ENCODE measurements at places on chromosomes 6 and 20.

DNA sequence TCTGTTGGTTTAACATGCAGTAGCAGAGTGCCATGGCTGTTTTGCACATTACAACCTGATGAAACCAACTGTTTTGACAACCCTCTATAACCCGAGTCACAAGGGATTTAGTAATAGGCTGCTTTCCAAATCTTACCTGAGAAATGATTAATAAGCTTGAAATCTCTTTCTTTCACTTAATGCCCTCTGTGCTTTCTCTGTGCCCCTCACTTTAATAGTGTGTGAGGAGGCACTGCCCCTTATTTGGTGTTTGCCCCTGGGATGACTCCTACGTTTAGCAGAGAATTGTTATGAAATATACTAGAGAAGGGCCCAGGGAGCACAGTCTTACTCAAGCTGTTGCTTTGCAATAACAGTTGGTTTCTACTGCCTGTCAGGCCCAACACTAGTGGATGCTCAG is 31.0 kb upstream of the PTCHD4 start:
- peak; percentile 24 for DNase-seq

- no peak for DNase-seq
These were observed 91.9 kb downstream of the PLCB4 start for GRCh38 chr20:9160757-9161156.

- peak; percentile 75 for DNase-seq
These were observed 2.5 kb downstream of the ZSCAN26 start for GRCh38 chr6:28269492-28269891.

DNA sequence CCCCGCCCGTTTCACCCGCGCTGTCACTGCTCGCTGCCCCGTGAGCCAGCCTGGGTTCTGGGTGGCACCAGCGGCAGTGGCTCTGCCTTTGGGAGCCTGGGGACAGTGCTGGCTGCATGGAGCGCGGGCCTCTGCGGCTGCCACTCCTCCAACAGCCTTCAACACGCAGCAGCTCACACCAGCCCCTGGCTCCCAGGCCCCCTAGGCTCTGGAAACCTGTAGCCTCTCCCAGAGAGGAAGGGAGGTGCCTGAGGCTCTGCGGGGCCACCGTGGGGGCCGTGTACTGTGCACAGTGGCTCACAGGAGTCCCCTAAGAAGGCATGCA is 163.9 kb upstream of the AFDN start:
- DNase-seq = no peak

DNA sequence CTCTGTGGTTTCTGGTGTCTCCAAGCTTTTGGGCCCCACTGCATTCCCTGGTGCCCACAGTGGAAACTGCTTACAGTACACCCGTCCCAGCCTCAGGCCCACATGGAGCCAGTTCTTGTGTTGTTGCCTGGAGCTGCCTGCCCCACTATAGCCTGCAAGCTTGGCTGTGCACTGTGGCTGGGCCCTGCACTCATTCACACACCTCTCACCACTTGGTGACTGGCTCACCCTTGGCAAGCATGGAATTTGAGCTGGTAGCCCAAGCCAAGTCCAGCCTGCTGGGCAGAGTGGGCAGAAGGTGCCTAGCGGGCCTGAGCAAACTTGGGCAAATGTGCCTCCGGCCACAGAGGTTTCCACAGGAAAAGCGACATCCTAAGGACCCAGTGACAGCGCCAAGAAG is 472.3 kb downstream of the MMUT start:
- no peak for DNase-seq

GRCh38 chr20:49685161-49685601 is 28.5 kb downstream of the B4GALT5 start:
- no peak for DNase-seq

DNA sequence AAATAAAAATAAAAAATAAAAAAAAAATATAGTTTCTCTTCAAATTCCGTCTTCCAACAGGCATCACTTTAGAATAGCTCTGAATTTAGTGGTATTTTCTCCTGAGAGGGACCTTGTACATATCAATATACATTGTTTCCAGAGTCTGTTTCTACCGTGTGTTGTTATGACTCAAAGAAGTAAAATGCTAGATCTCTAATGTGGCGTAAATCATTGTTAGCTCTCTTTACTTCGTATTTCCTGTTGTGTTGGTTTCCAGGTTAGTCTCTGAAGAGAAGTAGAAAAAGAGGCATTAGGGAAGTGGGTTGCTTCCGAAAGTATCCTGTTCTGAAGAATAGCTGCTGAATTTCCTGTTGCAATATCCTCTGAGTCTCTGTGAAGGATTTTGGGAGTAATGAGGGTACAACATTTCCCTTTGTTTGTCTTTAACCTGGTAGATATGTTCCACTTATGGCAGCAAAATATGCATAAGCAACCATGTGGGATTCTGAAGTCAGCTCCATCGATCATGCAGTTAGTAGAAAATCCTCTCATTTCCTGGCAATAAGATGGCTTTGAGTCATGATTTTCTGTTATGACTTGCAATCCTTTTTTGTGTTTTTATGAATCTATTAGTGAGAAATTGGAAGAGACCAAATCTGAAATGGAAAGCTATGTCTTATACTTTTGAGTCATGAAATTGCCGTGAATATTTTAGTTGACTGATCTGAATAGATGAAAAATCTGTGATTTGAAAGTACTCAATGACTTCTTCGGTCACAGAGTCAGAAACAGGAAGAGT is 42.0 kb upstream of the MCHR2 start:
- DNase-seq = no peak

GRCh38 chr6:47057830-47058540 is 15.9 kb upstream of the ADGRF1 start:
- peak; percentile 45 for DNase-seq

DNA sequence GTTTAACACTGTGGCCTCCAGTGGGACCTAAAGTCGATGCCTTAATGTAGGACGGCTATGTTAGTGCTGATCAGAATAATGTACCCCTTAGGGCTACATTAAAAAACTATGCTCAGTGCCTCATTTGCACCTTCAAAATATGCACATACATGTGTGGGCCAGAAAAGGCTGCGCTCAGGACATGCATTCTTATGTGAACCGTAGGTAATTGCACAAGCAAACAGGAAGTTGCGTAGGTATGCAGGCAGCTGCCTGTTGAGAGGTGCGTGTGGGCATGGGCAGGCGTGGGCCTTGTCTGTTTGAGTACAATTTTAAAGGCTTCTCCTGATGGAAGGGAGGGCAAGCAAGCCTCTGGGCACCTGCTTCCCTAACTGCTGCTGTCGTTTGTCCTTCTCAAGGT is 116.2 kb upstream of the JAG1 start:
- DNase-seq = peak; percentile 35

GRCh38 chr20:14924433-14924832 is 587.0 kb upstream of the FLRT3 start:
- no peak for DNase-seq

DNA sequence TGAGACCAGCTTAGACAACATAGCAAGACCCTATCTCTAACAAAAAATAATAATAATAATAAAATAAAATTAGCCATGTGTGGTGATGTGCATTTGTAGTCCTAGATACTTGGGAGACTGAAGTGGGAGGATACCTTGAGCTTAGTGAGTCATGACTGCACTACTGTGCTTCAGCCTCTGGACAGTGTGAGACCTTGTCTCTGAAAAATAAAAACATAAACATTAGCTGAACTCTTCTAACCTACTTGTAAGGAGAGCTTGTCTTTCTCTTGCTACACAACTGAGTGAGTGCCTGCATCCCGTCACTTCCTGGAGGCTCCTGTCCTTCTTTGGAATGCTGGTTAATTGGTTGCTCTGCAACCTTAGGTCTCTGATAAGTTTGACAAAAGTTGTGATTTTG is 5.1 kb upstream of the DBNDD2 start:
- DNase-seq = no peak

- DNase-seq = no peak
These were observed 1.7 kb downstream of the RANBP9 start for GRCh38 chr6:13709689-13710551.

DNA sequence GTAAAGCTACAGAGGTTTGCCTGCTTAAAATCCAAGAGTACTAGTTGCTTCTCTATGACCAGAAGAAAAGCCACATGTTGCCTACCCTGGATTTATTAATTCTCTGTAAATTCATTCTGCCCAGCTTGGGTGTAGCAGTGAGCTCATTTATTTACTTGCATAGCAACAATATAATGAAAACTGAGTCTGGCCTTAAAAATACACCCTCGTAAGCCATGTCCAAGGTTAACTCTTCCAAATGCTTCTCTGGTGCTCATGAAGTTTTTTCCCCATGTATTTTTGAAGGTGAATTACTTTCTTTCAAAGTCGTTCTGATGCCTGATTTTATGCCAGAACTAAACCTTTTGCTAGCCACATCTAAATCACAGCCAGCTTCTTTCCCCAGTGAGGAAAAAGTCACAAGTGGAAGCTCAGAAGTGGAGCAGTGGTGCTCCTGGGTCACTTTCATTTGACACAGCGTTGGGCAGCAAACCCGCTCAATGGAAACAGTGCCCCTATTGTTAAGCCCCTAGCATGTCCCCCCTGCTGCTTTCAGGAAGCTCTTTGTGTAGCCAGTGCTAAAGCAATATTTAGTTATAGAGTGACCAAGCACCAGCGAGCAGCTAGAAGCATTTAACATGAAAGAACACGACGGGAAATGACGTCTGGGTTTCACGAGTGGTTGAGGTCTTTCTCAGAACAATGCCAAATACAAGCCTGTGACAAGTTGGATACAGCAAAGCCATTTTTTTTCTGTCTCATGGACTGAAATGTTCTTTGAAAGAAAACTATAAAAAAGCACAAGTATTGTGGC is 29.8 kb downstream of the NEDD9 start:
- DNase-seq = no peak

DNA sequence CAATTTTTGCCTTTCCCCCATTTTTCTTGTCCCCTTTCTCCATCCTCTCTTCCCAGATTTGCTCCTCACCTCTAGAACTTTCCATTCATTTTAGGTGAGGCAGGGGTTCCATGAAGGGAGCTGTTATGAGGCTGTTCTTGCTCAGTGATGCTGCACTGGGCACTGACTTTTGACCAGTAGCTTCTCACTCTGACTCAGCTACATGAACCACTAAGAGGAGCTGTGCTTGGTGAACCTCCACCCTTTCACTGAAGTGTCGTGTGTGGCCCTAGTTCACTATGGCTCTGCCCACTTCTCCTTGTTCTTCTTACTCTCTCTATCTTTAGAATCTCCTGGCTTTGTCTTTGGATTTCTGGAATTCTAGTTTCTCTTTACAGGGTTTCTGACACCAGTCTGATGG is 307.1 kb upstream of the RNF24 start:
- no peak for DNase-seq

DNA sequence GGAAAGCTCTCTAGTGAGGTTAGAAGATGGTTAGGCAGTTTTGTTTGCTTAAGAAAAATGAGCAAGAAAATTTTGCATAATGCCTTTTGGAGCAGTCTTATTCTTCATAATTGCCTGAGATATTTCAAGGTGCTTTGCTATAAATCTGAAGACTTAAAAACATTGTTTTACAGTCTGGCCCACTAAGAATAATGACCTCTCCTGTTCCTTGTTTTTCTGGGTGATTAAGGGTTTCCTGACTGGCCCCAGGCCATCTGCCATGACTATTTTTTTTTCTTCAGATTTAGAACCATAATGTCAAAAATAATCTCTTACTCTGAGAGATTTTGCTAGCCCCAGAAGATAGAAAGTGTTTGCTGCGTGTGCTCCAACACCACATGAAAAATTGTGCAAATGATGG is 72.3 kb upstream of the CENPW start:
- DNase-seq = no peak

GRCh38 chr20:64068386-64069208 is 5.6 kb downstream of the TCEA2 start:
- DNase-seq = no peak

DNA sequence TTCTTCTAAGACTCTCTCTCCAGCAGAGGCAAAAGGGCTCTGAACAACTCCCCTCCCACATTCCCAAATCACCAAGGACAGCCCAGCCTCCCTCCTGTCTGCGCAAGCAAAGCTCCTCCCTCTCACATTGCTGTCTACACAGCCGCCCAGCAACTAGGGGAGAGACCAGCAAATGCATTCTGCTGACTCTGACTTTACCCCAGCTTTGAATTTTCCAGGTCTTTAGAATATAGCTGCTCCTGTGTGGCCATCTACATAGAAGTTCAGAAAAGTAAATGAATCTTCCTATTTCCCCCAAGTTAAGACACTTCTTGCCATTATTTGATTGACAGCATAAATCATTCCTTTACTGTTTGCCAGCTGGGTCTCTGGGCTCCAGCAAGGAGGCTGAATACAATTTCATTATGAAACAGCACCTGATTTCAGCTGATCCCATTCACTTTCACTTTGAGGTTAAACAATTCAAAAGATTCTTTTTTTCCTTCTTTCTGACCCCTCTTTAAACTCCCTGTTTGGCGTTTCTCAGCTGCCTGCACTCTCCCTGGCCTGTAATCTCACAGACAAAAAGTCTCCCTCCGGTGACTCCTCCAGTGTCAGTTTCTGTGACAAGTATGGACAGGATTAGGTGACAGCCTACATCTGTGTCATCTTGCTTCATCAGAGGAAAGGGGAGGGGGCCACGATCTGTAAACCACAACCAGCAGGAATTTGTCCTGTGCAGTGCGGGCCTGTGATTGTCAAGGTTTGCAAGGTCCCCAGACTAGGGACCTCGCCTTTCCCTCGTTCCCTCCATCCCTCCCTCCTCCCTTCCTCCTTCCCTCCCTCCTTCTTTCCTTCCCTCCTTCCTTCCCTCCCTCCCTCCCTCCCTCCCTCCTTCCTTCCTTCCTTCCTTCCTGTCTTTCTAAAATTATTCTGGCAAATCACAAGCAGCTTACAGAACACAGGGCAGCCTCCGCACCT is 205.6 kb upstream of the RIN2 start:
- DNase-seq = peak; percentile 69

- no peak for DNase-seq
These were observed 318.7 kb downstream of the DOK5 start for GRCh38 chr20:54794110-54794509.

GRCh38 chr6:79631693-79632172 is 604 bp downstream of the SH3BGRL2 start:
- DNase-seq = no peak

DNA sequence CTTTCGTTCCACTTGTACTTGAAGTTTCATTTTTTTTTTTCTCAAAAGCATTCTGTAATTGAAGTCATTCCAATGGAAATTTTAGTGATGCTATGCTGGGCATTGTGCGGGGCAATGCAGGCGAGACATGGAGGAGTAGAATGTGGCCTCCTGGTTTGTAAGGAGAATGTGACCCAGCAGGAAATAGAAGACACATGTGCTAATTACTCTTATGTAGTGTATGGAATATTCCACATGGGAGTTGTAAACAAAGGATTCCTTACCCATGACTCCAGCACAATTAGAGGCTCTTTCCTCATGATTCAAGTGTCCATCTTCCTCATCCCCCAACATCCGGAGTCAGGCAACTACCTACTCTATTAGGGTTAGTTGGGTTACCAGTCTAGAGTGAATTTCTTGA is 14.9 kb upstream of the RFPL4B start:
- peak; percentile 80 for DNase-seq

GRCh38 chr6:113763311-113763766 is 93.8 kb upstream of the MARCKS start:
- DNase-seq = peak; percentile 42

GRCh38 chr6:158481690-158482473 is 78.0 kb upstream of the TMEM181 start:
- DNase-seq = no peak

DNA sequence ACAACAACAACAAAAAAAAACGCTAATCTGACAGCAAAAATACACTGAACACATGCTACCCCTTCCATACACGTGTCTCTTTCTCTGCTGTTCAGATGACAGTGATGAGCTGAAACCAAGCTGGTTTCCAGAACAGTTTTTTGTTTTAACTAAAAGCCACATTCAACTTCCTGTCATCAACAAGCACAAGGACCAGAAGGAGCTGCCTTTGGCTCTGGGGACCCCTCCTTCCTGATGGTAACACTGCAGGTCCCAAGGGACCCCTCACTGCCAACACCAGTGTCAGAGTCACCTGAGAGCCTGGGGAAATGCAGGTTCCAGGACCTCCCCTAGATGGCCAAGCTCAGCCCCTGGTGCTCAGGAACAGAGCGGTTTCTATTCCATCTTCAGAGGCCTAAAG is 6.0 kb downstream of the CST7 start:
- no peak for DNase-seq

Measured in trophoblast cell (in vitro differentiated cells and primary cell).